CD4-positive, alpha-beta T cell treated with Interleukin-17A for 4 hours (primary cell): ENCODE measurements at places on chromosomes 1 and 21.

- DNase-seq: no peak
Measured at GRCh38 chr1:25245809-25246599, 1.2 kb downstream of the RSRP1 start.

DNA sequence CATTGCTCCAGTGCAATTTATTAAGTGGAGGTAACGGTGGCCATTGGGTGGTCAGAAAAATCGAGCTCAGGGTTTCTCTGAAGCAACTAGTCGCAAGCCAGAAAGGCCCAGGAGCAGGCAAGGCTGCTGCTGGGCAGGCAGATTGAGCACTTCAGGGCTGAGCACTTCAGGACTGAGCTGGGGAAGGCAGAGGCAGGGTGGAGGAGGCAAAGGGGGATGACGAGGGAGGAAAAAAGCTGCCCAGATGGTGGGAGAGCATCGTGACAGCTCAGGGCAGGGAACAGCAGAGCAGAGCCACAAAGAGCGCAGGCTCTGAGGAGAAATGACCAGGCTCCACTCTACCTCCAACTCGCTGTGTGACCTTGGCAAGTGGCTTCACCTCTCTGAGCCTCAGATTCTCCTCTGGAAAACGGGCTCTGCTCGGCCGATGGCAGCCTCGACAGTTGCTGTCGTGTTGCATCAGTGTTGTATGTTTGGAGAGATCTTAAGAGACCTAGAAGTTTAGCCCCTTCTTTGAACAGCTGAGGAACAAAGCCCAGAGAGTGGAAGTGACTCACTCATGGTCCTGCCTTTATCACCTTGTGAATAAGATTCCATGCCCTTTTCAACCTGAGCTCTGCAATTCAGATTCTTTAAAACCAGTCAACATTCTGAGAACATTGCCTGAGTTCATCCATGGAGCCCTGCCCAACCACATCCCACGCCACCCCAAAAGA lies 141.4 kb downstream of the SYF2 start:
- DNase-seq: no peak

GRCh38 chr1:238408737-238409136 lies 518.0 kb upstream of the ZP4 start:
- DNase-seq: no peak

GRCh38 chr1:227913764-227914721 lies 33.7 kb downstream of the WNT9A start:
- DNase-seq: no peak

DNA sequence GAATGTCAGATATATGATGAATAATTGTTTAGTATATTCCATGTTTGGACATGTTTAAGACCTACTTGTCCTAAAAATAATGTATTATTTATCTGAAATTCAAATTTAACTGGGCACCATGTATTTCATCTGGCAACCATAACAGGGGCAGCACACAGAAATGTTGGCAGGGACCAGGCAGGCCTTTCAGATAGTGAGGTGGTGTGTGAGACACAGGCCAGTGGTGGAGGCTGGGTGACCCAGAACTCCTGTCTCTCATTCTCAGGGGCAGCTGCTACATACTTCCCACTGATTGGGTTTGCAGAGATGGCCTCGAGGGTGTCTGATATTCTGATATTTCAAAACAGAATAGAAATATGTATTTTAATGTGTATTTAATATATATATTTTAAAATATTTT lies 1.3 kb upstream of the FASLG start:
- DNase-seq: no peak

- no peak for DNase-seq
Measured at GRCh38 chr1:201489643-201490261, 17.2 kb downstream of the CSRP1 start.

DNA sequence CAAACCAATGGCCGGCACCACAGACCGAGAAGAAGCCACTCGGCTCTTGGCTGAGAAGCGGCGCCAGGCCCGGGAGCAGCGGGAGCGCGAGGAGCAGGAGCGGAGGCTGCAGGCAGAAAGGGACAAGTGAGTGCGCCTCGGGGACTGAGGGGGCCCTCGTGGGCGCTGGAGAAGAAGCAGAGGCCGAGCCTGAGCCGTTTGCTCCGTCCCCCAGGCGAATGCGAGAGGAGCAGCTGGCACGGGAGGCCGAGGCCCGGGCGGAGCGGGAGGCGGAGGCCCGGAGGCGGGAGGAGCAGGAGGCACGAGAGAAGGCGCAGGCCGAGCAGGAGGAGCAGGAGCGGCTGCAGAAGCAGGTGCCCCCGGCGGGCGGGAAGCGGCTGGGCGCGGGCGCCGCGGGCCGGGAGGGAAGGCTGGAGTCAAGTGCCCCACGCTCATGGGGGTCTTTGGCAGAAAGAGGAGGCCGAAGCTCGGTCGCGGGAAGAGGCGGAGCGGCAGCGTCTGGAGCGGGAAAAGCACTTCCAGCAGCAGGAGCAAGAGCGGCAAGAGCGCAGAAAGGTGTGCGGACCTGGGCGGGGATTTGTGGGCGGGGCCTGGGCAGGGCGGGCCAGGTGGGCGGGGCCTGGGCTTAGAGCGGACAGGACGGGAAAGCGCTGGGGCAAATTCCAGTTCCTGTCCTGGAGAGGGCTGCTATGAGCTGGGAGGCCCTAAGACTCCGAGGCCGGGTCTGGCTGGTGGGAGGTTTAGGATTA lies 22.7 kb downstream of the MAP7D1 start:
- no peak for DNase-seq

DNA sequence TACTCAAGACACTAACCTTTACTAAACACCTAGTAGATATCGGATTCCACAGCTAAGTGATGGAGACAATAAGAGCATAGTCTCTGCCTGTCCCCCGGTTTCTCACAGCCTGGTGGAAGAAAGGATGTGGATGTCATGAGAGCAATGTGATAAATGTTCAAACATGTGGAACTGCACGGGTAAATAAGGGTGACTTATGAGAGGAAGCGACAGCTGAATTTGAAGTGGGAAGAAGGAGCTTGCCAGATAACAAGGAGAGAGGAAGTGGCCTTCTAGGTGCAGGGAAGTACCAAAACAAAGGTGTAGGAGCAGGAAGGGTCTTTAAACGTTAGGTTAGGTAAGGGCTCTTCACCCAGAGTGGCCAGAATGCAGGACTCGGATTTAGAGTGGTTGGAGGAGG lies 178.6 kb upstream of the NRIP1 start:
- no peak for DNase-seq

GRCh38 chr1:13604176-13604575 lies 20.5 kb downstream of the PDPN start:
- DNase-seq: no peak

DNA sequence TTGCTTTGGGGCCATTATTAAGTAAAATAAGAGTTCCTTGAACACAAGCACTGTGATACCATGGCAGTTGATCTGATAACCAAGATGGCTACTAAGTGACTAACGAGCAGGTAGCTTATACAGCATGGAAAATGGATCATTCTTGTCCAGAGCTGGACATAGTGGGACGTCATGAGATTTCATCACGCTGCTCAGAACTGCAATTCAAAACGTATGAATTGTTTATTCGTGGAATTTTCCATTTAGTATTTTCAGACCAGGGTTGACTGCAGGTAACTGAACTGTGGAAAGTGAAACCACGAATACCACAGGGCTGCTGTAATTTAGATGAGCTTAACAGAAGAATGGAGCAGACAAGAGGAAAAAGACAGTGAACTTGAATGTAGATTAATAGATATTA lies 38.9 kb downstream of the CCDC18 start:
- no peak for DNase-seq

- DNase-seq: no peak
Measured at GRCh38 chr21:24938573-24938972, 668.7 kb downstream of the MRPL39 start.

DNA sequence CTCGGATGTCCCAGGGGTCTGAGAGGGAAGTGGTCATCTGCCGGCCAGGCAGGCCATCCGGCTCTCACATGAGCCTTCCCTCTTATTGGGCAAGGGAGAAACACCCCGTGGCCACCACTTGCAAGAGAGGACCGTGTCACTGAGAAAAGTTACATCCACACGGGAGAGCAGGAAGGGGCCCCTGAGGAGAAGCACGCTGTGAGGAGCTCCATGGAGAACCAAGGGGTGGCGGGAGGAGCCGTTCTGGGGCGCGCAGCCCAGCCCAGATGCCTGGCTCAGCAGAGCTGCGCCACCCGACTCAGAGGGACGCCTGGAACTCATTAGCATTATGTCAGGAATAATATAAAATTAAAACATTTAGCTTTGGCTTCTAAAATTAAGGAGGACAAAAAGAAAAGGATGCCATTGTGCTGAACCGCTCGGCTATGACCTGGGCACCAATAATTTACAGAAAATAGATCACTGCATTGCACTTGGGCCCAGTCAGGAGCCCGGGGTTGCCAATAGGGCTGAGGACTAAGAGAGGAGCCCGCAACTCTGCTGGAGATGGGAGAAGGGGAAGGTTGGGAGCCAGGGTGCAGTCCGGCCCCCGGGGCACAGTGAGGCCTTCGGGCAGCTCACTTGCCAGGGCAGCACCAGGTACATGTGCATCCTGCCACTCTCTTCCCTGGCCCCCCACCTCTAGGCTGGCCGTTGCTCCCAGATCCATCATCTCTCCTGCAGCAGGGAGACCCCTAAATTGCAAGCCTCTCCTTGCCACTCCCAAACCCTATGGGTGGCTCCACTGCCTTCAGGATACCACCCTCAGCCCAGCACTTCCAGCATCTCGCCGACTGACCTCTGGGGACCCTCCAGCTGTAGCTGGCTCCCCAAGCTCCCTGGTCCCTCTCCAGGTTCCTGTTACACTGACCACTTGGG lies 84.8 kb downstream of the DMRTB1 start:
- DNase-seq: no peak

DNA sequence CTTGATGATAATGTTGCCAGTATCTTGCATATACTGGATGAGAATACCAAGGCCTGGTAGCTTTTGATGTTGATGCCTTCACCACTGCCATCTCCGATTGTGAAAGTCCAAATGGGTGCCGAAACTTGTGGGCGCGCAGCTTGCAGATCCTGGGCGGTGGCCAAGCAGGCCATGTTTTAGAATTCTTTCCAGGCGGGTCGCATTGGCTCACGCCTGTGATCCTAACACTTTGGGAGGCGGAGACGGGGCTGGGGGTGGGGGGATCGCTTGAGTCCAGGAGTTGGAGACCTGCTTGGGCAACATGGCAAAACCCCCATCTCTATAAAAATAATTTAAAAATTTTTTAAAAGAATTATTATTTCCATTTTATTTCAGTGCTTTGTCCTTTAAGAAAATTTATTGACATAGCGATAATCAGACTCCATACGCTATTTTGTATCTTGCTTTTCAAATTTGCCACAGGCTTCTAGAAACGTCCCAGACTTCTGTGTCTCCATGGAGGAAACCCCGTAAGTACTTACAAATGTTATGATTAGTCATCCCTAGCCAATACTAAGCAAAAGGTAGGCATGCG lies 592 bp upstream of the ZNF326 start:
- no peak for DNase-seq

DNA sequence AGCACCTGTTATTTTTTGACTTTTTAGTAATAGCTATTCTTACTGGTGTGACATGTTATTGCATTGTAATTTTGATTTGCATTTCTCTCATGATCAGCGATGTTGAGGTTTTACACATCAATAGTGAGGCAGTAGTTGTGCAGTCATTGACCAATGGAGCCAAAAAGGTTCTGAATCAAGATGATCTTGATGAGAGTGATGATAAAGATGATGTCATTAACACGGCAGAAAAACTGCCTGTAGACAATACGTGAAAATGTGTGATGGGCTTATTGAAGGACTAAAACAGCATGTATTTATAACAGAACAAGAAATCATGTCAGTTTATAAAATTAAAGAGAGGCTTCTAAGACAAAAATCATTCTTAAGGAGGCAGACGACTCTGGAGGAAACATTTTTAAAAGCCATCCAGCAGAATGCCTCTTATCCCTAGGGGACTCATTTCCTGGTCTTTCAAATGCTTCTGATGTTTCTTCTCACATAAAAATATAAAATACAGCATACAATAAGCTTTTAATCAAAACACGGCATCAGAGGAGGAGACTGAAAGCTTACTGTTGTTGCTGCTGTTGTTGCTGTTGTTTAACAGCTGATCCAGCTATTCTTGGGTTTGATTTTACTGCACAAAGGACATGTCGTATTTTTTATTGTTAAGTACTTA lies 400.3 kb downstream of the LTN1 start:
- no peak for DNase-seq

DNA sequence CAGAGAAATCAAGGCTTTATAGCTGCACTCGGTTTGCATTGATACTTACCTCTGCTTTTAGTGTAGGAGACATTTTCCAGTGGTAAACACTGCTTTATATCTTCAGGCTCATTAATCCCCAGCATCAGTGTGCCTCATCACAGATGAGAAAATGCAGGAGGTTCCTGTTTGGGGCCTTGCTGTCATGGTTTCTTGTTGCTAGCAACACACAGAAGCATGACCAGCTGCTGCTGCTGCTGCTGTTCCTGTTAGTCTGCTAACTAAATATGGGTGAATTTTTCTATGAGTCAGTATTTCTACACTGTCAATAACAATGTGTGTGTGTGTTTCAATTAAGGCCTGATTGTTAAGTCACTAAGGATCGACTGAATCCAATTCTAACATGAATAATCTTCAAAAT lies 85.8 kb upstream of the RGS1 start:
- no peak for DNase-seq

DNA sequence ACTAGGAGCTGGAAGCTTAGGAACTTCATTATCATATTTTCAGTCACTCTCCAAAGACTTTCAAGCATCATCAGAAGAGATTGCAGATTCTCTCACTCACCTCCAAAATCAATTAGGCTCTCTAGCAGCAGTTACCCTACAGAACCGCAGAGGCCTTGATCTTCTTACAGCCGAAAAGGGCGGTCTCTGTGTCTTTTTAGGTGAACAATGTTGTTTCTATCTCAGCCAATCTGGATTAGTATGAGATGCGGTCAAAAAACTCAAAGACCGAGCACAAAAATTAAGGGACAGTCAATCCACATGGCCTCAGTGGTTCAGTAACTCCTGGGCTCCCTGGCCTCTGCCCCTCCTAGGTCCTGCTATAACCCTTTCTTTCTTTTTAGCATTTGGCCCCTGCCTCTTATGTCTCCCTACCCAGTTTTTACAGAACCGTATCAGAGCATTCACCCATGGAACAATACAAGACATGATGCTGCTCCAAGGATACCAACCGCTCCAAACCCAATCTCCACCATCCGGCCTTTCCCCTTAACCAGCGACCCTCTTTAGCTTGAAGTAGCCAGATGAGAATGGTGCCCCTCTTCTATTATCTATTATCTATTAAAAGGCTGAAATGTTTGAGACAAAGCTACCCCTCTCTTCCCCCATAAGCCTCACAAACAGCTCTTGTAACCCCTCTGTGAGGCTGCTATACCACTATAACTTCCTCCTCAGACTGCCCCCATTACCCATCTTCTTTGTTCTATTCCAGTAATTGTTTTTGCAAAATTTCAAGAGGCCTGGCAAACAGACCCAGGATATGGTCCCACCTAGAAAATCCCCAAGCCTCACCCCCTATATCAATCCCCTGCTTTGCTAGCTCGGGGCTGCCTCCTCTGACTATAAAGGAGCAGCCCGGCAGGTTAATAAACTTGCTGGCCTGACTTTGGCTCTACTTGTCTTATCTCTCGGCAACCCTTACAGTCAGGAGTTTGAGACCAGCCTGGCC lies 18.7 kb upstream of the CA6 start:
- peak; percentile 23 for DNase-seq

GRCh38 chr21:36698981-36699545 lies at the start of gene SIM2:
Gene SIM2, plus strand, starts transcription at chr21:36699115. Its CDS starts 632 bp downstream, at chr21:36699747.
- DNase-seq: no peak

GRCh38 chr1:34973326-34973725 lies 11.8 kb downstream of the TMEM35B start:
- no peak for DNase-seq
